ENCODE measurements at places on chromosomes 12 and 14. TPM values are rescaled to one million over a fixed set of nuclear protein-coding genes. Genes with fewer than 3 reads are reported as not detected.
A peak's percentile ranks its signal among the peaks of the same experiment; 100 is the strongest.

DNA sequence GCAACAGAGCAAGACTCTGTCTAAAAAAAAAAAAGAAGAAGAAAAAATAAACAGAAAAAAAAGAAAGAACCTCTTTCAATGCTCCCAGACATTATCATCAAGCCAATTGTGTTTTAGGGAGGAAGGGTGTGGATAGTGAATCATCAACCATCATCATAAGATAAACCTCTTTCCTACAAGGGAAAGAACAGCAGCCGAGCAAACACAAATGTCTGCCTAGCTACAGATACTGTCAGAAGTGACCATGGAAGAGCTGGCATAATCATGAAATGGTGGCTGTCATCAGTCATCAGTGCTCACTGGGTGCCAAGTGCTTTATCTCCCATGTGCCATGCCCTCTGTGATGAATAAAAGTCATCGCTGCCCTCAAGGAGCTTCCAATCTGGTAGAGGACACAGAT lies 46.6 kb downstream of the SLC17A8 start:
- no peak for DNase-seq

DNA sequence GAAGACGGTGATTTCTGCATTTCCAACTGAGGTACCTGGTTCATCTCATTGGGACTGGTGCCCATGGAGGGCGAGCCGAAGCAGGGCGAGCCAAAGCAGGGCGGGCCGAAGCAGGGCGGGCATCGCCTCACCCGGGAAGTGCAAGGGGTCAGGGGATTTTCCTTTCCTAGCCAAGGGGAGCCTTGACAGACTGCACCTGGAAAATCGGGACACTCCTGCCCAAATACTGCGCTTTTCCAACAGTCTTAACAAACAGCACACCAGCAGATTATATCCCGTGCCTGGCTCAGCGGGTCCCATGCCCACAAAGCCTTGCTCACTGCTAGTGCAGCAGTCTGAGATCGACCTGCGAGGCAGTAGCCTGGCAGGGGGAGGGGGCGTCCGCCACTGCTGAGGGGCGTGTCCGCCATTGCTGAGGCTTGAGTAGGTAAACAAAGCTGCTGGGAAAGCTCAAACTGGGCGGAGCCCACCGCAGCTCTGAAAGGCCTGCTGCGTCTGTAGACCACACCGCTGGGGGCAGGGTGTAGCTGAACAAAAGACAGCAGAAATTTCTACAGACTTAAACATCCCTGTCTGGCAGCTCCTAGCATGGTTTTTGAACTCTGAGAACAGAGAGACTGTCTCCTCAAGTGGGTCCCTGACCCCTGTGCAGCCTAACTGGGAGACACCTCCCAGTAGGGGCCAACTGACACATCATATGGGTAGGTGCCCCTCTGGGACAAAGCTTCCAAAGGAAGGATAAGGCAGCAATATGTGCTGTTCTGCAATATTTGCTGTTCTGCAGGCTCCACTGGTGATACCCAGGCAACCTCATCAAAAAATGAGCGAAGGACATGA lies 77.2 kb downstream of the BAZ1A start:
- peak; percentile 19 for DNase-seq

GRCh38 chr12:104519190-104520019 lies 62.7 kb downstream of the CHST11 start:
- no peak for DNase-seq

- DNase-seq: peak; percentile 67
Measured at GRCh38 chr14:59126714-59127436, 61.6 kb upstream of the DAAM1 start.

DNA sequence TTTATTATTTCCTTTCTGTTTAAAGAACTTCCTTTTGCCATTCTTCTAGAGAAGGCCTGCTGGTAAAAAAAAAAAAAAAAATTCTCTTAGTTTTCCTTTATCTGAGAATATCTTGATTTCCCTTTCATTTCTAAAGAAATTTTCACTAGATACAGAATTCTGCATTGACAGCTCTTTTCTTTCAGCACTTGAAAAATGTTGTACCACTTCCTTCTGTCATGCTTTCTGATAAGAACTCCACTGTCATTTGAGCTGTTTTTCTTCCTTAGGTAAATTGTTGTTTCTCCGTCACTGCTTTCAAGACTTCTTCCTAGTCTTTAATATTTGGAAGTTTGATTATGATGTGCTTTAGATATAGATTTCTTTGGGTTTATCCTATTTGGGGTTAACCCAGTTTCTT lies 113.6 kb upstream of the BTG1 start:
- no peak for DNase-seq

DNA sequence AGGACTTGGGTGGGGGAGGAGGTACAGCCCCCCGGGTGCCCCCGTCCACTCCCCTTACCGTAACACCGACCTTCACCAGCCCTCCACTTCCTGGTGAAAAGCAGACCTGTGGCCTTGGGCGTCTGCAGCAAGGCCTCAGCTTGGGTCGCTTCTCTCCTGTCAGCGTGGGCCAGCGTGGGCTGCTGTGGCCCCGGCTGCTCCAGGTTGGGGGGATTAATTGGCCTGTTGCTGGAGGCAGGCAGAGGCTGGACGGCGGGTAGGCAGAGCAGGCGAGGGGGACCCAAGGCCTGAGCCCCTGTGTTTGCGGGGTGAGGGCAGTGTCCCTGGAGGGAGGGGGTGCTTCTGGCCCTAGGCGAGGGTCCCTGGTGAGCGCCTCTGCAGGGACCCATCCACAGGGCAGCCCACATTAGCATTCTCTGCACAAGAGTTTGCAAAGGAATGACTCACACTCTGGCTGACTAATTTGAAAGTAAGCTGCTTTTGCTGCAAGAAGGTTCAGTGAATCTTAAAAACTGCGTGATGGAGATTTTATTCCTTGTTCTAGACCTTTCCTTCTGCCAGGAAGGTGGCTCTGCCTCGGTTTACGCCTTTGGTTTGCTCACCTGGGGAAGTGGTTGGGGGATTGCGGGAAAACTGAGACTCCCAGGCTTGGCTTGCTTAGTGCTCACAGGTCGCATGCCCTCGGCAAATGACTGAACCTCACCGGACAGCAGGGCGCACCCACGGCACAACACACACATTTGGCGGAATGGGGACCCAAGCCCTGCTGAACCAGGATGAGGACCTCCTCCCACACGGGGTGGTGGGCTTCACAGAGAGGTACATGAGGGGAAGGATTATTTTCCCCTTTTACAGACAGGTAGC lies 37.9 kb upstream of the DLK1 start:
- no peak for DNase-seq

DNA sequence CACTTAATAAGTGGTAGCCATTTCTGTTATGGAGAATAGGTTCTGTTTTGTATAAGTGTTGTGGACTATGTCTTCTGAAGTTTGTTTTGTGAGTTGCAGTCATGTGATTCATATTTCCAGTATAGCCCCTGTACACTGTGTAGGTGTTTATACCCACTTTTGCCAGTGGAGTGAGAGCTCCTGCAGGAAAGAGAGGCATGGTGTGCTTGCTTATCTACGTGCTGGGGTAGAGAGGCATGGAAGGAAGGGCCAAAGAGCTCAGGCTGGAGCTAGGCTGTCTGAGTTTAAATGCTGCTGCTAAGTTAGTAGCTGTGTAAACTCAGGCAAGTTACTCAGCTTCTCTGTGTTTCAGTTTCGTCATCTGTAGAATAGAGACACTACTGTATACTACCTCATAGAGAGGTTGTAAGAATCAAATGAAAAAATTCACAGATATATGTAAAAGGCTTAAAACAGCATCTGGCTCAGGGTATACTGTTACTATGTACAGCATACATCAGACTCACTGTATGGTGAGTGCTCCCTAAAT lies 88.2 kb upstream of the SLC38A2 start:
- DNase-seq: no peak

- DNase-seq: no peak
Measured at GRCh38 chr14:43981135-43981768, 525.8 kb downstream of the FSCB start.

DNA sequence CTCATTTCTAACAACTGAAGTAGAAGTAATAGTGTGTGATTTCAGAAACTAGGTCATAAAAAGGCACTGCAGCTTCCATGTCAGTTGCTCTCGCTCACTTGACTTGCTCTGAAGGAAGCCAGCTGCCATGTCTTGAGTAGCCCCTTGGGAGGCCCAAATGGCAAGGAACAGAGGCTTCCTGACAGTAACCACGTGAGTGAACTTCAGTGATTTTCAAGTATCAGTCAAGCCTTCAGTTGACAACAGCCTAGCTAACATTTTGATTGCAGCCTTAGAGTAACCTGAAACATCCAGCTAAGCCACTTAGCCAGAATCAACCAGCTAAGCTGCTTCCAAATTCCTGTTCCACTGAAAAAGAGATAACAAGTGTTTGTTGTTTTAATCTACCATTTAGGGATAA lies 26.7 kb downstream of the TOGARAM1 start:
- no peak for DNase-seq

Gene DAZAP2
- 174 TPM for total RNA-seq

- DNase-seq: no peak
Measured at GRCh38 chr12:108185002-108185401, 55.9 kb downstream of the WSCD2 start.

Gene EPYC
- not detected for total RNA-seq

DNA sequence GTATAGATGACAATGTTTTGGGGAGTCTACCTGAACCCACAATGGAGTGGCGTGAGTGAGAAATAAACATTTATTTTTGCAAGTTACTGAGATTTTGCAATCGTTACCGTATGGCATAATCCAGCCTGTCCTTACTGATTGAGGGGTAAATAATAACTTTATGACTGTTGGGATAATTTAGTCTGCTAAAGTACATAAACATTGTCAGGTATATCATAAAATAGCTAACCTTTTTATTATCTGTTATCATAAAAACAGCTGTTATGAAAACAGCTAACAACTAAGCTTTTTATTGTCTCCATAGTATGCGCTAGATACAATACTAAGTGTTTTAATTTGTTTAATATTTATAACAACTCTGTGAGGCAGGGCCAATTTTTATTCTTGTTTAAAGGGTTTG lies 10.3 kb downstream of the ACSS3 start:
- DNase-seq: no peak

Gene RIMBP2
- 0.97 TPM for total RNA-seq

- DNase-seq: no peak
Measured at GRCh38 chr12:67623259-67623658, 25.3 kb upstream of the DYRK2 start.

- DNase-seq: no peak
Measured at GRCh38 chr14:85533023-85533860, 3.3 kb downstream of the FLRT2 start.

DNA sequence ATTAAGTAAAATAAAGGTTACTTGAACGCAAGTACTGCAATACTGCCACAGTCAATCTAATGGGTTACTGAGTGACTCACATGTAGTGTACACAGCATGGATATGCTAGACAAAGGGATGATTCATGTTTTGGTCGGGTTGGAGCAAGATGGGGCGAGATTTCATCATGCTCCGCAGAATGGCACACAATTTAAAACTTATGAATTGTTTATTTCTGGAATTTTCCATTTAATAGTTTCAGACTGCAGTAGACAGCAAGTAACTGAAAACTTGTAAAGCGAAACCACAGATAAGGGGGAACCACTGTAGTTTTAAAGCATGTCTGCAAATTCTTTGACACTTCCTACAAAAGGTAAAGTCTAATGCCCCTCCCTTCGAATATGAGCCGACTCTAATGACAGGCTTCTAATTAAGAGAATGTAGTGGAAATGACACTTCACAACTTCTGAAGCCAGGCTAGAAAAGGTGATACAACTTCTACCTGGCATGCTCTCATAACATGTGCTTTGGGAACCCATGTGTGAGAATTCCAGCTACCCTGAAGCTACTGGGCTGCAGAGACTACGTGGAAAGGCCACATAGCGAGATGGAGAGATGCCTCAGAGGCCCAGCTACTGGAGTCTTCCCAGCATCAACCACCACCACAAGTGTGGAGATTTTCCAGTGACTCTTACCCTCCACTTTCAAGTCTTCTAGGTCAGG lies 13.9 kb upstream of the TCP11L2 start:
- peak; percentile 79 for DNase-seq

DNA sequence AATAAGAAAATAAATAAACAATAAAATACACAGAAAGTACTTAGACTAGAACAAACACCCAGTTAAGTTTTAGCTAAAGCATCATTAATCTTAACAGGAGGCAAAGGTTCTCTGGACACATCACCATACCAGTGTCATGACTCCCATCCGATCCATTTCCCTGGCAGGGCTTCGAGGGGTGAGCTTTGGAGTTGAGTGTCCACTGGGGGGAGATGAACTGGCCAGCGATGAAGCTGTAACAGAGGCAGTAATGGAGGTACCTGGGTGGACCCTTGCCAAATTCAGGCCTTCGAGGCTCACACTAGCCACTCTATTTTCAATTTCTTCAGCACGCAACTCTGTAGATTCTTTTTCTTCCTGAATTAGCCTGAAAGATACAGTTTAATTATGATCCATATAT lies 269.5 kb downstream of the ACSS3 start:
- DNase-seq: no peak

GRCh38 chr12:6871052-6871957 lies 1.8 kb downstream of the SPSB2 start:
- peak; percentile 82 for DNase-seq

DNA sequence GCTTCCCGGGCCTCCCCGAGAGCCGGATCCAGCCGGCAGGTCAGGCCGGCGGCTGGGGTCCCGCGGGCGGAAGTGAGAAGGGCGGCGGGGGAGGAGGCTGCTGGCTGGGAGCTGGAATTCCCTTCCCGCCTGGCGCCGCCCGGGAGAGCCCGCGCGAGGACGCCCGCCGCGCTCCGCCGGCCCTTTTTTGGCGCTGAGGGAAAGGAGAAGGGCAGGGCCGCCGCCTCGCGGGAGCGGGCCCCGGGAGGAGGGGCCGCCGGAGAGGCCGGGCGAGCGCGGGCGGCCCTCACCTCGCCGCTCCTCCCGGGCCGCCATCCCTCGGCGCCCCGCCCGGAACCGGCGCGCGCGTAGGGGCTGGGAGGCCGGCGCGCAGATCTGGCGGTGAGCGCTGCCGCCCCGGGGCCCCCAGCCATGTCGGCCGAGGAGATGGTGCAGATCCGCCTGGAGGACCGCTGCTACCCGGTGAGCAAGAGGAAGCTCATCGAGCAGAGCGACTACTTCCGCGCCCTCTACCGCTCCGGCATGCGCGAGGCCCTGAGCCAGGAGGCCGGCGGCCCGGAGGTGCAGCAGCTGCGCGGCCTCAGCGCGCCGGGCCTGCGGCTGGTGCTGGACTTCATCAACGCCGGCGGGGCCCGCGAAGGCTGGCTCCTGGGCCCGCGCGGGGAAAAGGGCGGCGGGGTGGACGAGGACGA lies at the start of the genes KLHL42 and MANSC4:
KLHL42 (plus strand) TSS at position 314 of the 692 bp plus-strand sequence; CDS start at position 412, 98 bp downstream.
MANSC4 (minus strand) TSS at position 317 of the 692 bp plus-strand sequence. CDS start 8,960 bp downstream, outside the sequence.
- peak; percentile 76 for DNase-seq

GRCh38 chr12:104462931-104463339 lies 6.2 kb downstream of the CHST11 start:
- no peak for DNase-seq

Gene CCDC38
- total RNA-seq: not detected

- no peak for DNase-seq
Measured at GRCh38 chr12:51913071-51914033, 6.0 kb downstream of the ACVRL1 start.

- no peak for DNase-seq
Measured at GRCh38 chr12:3336606-3337311, 154.2 kb upstream of the PRMT8 start.

GRCh38 chr12:4006743-4007142 lies 133.5 kb upstream of the PARP11 start:
- no peak for DNase-seq

GRCh38 chr14:100409003-100409360 lies 85.8 kb downstream of the SLC25A47 start:
- DNase-seq: no peak
